ENCODE measurements at places on chromosomes 11 and 22. TPM values are rescaled to one million over a fixed set of nuclear protein-coding genes. Genes with fewer than 3 reads are reported as not detected.

GAS2 gene
- total RNA-seq: 4.5 TPM

DDI1 gene
- total RNA-seq: not detected

KCNJ11 gene
- total RNA-seq: 4.8 TPM

OR8G5 gene
- not detected for total RNA-seq

GRCh38 chr22:29816128-29816527, 21.9 kb downstream of the ASCC2 start:
- no peaks in the 10 kb centered on the region for H3K4me1 ChIP-seq
- no peak overlapping the region for H3K27ac ChIP-seq
- H3K4me3 ChIP-seq: no peak overlapping the region
- no peak for DNase-seq
- H3K36me3 ChIP-seq: no peaks in the 10 kb centered on the region
- H3K27me3 ChIP-seq: no peaks in the 10 kb centered on the region

Measured in kidney (tissue), 22 donors.